Coronary artery (tissue), 2 donors: ENCODE measurements at places on chromosomes 5 and 9.

- no peak for DNase-seq
Observed at GRCh38 chr5:74310997-74311930, 329.3 kb downstream of the ENC1 start.

- DNase-seq = no peak
Observed at GRCh38 chr5:32604800-32605765, 19.7 kb downstream of the SUB1 start.

DNA sequence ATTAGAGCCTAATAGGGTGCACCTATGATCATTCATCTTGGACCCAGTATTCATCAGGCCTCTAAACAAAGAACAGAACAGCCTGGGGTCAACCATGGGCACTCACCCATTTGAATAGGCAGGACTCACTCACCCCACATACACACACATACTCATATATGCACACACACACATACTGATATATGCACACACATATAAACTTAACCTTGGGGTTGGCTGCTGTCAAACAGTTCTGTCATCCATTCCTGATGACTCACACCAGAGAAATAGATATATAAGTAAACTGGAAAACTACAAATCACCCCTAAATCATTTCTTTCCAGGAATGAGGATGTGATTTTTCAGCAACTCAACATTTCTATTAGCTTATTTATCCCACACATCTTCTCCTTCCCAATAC lies 51.3 kb downstream of the ARL15 start:
- DNase-seq = no peak

GRCh38 chr9:28004900-28005299 lies 431.6 kb upstream of the C9orf72 start:
- no peak for DNase-seq

DNA sequence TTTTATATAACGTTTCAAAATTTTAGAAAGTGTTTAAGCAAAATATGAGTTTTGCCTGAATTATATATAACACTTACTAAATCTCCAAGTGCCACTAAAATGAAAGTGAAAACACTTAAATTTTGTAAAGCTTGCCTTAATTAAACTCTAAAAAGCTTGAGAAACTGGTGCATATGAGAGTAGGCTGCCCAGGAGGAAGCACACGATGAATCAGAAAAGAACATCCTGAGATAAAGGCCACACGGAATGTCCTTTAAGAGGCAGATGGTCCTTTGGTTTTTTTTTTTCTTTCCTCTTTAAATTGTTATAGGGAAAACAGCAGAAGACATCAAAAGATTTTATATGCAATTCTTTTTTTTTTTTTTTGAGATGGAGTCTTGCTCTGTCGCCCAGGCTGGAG lies 60.3 kb downstream of the HABP4 start:
- DNase-seq = no peak

DNA sequence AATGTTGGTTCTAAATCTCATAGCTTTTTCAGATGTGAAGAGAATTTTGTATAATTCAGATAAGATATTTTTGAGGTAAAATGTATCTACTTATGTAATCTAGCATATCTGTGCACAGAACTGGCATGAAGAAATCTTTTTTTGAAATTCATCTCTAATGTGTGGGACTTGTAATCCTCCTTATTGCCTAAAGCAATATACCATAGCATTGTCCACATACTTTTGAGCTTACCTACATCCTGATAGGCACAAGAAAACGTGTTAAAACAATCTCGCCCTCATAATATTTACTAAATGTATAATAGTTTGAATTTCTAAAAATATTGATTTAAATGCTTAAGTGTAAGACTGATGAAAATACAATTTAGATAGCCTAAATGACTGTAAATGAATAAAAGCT lies 1686.5 kb upstream of the ACO1 start:
- DNase-seq = no peak

- DNase-seq = peak; percentile 31
Observed at GRCh38 chr9:108655818-108656217, 200.0 kb downstream of the ACTL7B start.

GRCh38 chr5:141532726-141533125 lies 43.8 kb downstream of the PCDHGC5 start:
- DNase-seq = no peak

- no peak for DNase-seq
Observed at GRCh38 chr9:89467278-89467625, 30.7 kb downstream of the SEMA4D start.

- no peak for DNase-seq
Observed at GRCh38 chr5:170121321-170121720, 15.6 kb downstream of the FOXI1 start.

GRCh38 chr9:119868694-119869093 lies 499.5 kb upstream of the BRINP1 start:
- no peak for DNase-seq

- no peak for DNase-seq
Observed at GRCh38 chr5:78757269-78758053, 108.9 kb upstream of the LHFPL2 start.

- no peak for DNase-seq
Observed at GRCh38 chr5:39432696-39433530, 8.1 kb upstream of the DAB2 start.

GRCh38 chr5:32276173-32276853 lies 36.4 kb downstream of the MTMR12 start:
- no peak for DNase-seq

GRCh38 chr9:112119225-112120029 lies 55.7 kb downstream of the SUSD1 start:
- DNase-seq = no peak

- no peak for DNase-seq
Observed at GRCh38 chr9:6428940-6429889, 16.2 kb downstream of the UHRF2 start.

- no peak for DNase-seq
Observed at GRCh38 chr5:132065351-132065937, 5.0 kb downstream of the IL3 start.

DNA sequence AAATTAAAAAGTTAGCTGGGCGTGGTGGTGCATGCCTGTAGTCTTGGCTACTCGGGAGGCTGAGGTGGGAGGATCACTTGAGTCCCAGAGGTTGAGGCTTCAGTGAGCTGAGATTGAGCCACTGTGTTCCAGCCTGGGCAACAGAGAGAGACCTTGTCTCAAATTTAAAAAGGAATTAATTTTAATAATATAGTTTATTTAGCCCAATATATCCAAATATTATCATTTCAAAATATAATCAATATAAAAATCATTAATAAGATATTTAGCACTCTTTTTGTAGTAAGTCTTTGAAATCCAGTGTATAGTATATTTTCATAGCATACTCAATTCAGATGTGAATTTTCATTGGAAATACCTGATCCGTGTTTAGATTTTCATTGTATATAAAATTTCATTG lies 43.2 kb upstream of the ORM1 start:
- DNase-seq = no peak

DNA sequence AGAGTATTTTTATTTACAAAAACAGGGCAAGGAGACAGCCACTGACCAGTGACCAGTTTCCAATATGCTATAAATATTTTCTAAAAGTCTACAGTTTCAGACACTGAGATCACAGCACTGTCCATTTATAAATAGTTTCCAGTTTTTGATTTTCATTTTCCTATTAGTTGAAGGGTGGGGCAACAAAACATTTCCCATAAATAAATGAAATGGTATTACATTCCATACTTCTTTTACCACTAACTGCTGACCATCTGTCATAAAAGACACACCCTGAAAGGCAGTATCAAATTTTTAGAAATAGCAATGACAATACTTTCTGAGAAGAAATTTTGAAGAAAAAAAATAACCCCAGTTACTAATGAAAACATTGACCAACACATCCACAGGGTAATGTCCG lies 126.7 kb downstream of the ARSB start:
- no peak for DNase-seq

DNA sequence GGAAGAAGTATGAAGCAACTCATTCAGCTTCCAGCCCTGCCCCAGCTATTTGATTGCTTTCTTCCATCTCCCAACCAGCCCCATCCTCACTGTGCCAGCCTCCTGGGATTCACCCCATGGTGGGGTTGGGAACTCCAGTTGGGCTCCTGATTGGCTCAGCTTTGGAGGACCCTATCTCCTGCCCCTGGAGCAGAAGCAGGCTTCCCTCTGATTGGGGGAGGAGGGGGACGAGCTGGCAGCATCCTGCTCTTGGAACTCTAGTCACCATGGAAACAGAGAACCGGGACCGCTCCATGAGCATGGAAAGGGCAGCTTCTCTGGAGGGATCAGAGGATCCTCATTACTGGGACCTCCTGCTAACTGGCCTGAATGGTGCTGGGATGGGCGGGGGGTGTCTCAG lies 2.6 kb downstream of the SLC6A7 start:
- DNase-seq = no peak

DNA sequence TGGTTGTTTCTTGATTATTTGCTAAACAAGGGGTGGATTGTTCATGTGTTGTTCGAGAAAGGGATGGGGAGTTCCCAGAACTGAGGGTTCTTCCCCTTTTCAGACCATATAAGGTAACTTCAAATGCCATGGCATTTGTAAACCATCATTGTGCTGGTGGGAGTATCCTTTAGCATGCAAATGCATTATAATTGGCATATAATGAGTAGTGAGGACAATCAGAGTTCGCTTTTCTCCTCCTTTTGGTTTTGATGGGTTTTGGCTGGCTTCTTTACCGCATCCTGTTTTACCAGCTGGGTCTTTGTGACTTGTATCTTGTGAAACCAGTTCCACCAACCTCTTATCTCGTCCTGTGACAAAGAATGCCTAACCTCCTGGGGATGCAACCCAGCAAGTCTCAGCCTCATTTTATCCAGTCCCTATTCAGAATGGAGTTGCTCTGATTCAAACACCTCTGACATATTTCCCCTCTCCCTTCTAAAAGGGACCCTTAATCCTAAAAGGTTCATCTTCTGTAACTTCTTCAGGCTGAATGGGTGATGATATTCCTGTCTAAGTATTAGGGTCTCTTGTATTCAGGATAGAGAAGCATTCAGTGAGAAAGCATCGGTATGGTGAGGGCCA lies 8.7 kb upstream of the FBN2 start:
- DNase-seq = no peak

- DNase-seq = no peak
Observed at GRCh38 chr9:4301296-4301695, 1.4 kb upstream of the GLIS3 start.

DNA sequence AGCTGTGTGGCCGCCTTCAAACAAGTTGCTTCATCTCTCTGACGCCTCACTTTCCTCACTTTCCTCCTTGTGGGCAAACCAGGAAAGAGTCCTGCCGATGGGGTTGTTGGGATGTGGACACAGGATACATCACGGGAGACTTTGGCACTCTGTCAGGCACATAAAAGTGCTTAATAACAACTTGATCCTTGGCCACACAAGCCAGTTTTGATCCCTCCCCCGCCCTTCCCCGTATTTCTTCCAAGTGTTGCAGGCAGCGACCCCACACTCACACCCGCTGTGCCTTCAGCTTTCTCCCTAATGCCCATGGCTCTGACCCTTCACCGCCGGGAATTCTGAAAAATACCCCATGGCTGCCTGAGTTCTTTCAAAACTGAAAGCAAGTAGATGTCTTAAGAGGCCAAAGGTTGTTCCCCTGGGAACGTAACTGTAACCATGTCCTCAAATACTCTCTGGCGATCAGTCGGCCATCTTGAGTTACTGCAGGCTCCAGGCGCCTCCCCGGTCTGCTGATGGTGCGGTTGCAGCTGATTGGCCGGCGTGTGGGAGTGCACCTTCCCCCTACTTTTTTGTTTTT lies 59.8 kb downstream of the ARHGEF37 start:
- DNase-seq = no peak

GRCh38 chr9:89756891-89757537 lies 152.2 kb downstream of the GADD45G start:
- no peak for DNase-seq

GRCh38 chr9:20562051-20562450 lies 60.2 kb downstream of the MLLT3 start:
- no peak for DNase-seq

DNA sequence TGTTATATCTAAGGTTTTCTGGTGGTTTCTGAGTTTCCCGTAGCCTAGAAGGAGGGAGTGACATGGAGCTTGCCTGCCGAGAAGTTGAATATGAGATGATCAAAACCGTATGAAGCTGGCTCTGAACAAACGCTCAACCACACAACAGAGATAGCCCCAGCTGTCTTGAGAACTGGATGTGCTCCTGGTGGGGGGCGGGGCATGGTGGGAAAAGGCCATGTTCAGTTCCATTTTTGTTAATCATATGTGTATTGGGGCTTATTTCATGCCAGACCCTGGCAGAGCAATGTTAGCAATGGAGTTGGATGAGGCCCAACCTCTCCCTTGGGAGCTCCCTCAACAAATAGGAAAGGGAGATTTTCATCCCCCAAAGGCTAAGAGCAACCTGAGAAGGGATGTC lies 4.8 kb downstream of the CCL19 start:
- no peak for DNase-seq

DNA sequence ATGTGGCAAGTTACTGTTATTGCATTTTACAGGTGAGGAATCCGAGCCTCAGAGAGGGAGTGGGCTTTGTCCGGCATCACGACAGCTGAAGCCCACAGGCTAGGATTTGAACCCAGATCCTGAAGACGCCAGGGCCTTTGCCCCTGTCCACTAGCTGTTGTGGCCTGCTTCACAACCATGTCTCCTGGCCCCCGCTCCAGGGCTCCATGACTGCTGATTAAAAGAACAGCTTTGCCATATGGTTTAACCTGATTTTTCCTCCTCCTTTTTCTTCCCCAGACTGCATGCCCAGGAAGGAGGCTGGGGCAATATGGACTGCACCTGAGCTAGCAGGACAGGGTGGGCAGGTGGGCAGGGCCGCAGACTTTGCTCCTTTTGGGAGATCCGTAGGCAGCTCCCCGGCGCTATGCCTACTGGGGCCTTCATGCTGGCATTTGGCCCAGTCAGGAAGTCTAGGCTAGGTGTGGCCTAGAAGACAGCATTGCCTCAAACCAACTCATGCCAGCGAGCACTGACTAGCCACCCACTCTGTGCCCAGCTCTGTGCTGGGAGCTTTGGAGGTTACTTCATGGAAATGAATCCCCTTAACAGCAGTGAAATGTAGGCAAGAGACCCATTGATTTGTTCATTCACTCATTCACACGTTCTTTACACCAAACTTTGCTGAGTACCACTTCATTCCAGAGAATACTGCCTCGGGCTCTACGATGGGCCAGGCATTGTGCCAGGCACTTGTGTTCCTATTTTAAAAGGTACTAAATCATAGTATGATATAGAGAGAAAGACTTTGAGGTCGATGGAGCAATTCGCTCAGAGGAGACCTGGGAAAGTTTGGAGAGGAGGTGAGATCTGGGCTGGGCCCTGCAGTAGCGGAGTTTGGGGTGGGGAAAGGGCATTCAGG lies 94.3 kb upstream of the CPEB4 start:
- peak; percentile 41 for DNase-seq

- no peak for DNase-seq
Observed at GRCh38 chr5:1004461-1005248, 3.9 kb upstream of the NKD2 start.

- no peak for DNase-seq
Observed at GRCh38 chr5:167634432-167634831, 657.0 kb upstream of the WWC1 start.

GRCh38 chr9:5095795-5096194 lies 89.6 kb downstream of the INSL6 start:
- DNase-seq = no peak

DNA sequence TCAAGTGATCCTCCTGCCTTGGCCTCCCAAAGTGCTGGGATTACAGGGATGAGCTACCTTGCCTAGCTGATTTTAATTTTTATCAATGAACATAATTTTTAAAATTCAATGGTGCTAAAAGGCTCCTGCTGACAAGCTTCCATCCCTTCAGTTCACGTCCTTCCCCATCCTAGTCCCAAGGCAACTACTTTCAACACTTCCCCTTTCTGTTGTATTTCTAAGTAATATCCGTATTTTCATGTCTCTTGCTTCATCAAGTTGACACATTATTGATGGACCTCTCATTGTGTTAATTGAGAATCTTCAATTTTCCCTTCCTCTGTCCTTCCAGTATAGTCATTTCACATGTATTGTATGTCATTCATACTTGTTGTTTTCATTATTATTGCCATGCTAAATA lies 93.8 kb upstream of the RASGRF2 start:
- DNase-seq = no peak
